ENCODE measurements at places on chromosomes 2 and 18.

DNA sequence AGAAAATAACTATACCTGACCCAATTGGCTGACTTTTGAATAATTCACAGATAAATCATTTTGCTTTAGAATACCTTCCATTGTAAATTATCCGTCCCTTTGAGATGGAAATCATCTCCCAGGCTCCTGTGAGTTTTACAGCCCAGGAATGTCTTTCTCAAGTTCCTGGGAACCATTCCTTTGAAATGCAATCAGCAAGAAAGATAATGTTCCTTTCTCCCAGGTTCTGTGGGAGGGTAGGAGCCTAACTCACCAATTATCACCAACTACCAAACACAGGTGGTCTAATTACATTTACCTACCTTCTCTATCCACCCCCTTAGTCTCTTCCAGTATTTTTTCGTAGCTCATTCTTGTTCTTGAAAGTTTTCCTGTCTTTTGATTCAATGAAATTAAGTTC is 1016.0 kb downstream of the SOCS6 start:
- DNase-seq: no peak

- DNase-seq: no peak
These were observed 38.3 kb downstream of the TNS1 start for GRCh38 chr2:217964275-217965161.

GRCh38 chr18:62998443-62998842 is 283.1 kb downstream of the PHLPP1 start:
- no peak for DNase-seq

- DNase-seq: no peak
These were observed 328.6 kb downstream of the SLC8A1 start for GRCh38 chr2:40123326-40123725.

Measured in stimulated activated CD4-positive, alpha-beta T cell treated with anti-CD3 and anti-CD28 coated beads, TNF-alpha, amount 100 ng/mL, for 48 hours (primary cell).